Activated CD8-positive, alpha-beta memory T cell treated with anti-CD3 and anti-CD28 coated beads for 4 hours (primary cell): ENCODE measurements at places on chromosomes 6 and 20.

- no peak for DNase-seq
Measured at GRCh38 chr6:11196511-11197174, 35.8 kb downstream of the NEDD9 start.

DNA sequence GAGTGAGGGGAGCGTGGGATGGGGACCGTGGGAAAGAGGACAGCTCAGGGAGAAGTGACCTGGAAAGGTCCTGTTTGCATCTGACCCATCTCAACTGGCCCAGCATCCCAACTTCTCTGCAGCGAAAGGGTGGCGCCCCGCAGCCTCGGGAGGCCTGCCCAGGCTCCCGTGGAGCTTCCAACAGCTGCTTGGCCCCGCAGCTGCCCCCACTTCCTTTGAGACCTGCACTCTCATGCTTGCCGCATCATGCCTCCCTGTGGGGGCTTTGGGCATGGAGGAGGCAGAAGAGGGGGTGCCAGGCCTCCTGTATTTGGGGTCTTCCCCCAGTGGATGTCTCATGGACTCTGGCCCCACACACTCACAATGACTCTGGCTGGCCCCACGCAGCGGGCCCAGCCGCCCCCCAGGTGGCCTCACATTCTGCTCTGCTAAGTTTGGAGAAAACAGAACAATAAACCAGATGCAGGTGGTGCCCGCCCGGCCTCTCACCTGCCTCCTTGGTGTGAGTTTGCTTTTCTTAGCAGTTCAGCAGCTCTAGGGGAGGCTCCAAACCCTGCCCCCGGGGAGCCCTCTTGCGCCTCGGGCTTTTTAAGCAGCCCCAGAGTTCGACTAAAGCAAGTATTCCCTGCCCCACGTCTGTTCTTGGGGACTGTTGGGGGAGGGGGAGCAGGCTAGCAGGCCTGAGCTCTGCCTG lies 40.7 kb downstream of the CPXM1 start:
- no peak for DNase-seq

- no peak for DNase-seq
Measured at GRCh38 chr6:163486821-163487220, 72.3 kb downstream of the QKI start.

DNA sequence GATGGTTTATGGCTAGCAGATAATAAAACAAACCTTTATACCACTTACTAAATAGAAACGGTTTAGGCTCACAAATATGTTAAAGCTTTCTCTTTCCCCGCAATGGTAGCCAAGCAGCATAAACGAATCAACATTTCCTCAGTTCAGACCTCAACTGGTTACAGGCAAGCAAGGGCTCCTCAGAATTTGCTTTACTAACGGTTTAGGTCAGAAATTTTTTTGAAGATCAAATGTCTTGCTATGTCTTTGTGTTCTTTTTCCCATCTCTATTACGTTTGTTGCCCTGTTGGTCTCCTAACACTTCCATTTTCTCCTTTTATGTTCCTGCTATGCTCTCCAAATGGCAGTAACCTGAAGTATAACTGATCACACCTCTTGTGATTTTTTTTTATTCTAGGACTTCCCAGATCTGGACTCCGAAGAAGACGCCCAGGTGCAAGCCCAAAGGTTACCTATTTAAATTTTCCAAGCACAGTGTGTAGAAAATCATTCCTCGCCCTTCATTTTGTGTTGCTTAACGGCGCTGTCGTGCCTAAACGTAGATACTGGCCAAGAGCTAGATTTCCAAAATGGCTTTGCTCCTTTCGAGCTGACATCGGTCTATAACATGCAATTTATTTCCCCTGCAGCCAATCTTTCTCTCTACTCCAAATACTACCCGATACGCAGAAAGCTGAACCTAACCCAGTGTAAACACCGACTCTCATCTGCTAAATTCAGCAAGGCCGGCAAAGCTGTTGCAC lies 717 bp upstream of the ASF1A start:
- DNase-seq = no peak

DNA sequence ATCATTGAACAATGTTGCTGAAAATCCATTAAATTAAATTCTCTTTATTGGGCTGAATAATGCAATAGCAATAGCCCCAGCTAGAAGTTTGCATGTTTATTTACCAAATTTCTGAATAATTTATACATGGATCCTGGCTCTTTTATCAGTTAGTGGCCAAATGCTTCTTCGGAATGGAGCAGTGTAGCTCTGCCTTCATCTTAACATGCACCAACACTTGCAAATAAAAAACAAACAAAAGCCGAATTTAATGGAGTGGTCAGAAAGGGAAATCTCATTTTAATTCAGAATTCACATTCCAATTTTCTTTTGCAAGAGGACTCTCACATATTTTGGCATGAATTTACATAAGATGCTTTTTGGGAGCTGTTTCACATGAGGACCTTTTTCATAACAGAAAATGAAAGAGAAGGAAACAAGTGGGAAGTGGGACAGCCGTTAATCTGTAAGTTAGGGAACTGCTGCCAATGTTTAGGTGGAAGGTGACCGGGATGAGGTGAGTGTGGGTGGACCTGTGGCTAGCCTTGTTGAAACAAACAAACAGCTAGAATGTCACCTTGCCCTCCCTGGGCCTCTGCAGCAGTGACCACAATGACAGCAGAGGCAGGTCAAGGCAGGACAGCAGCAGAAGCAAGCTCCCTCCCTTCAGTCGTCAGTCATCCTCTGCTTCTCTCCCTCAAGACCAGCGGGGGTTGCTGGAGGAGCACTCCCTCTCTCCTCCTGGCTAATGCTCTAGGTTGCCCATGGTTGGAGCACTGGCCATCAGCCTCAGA lies 73.2 kb downstream of the INSM1 start:
- no peak for DNase-seq

DNA sequence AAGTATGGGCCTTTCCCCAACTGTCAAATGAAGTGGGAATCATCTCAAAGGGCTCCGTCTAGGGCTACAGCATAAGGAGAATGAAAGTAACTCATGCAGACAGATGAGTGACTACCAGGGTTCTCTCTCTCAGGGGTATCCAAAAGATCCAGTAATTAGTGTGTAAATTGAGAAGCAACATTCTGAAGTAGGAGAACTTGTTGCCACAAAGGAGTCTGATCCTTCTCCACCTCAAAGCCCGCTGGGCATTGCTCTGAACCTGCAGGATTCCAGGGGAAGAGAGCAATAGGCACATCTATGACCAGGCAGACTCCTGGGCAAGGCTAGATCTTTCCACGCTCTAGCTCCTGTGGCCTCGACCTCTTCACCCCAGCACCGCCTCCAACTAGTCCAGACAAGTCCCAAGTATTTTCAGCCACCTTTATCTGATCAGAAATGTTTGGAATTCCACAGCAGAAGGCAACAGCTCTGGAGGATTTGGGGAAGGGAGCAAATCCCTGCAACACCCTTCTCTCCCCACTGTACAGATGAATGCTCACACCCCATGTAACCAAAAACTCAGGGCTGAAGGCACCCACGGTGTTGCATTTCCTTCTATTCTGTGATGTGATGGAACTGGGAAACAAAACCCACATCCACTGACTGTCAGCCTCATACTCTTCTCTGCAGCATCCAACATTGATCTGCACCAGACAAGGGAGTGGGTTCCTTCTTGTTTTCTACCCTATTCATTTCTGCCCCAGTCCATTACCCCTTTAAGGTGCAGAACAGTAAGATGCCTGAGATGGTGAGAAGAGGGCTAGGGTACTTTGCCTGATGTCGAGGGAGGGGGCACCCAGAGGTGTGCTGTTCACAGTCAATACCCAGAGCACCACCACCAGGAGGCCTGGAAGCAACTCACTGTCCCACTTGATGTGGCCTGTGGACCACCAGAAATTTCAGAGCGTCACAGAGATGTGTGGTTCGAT lies 41.0 kb downstream of the COX4I2 start:
- no peak for DNase-seq

DNA sequence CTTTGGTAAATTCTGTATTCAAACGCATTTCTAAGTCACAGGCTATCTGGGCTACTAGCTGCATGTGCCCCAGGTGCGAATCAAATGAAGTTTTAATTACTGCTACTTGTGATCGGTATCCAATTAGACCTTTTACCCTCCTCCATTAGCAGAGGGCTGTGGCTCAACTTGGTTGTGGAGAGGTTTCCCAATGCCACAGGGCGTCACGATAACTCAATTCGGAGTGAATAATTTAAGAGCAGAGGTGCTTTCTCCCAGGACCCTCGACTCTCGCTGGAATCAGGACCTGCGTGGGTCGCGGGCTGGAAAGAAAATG lies 640 bp downstream of the SAYSD1 start:
- DNase-seq = no peak

DNA sequence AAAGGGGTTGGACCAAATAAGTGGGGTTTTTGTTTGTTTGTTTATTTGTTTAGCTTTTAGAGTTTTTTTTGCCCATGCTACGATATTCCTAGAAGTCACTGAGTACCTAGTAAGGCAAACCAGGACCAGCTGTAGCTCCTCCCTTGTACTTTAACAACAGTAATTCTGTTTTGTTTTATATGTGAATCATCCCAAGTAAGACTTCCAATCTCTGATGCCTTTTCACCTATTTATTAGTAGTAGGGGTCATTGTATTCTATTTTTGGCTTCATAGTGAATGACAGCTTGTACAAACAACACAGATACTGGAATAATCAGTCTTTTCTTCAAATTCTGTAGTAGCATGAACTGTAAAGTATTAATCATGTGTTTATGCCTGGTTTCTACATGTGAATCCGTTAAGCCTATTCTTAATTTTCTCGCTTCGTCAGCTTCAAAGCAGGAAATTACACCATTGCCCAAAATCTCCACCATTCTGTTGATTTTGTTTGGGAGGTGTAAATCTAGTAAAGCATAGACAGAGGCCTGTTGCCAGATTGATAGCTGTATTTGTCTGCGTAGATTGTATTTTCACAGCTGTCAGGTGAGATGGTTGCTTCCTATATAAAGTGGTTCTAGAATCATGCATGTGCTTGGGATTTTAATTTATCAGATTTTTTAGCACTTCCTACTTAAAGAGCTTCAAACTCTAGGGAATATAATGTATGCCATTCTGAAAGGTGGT lies 151.5 kb upstream of the FLRT3 start:
- DNase-seq = no peak

DNA sequence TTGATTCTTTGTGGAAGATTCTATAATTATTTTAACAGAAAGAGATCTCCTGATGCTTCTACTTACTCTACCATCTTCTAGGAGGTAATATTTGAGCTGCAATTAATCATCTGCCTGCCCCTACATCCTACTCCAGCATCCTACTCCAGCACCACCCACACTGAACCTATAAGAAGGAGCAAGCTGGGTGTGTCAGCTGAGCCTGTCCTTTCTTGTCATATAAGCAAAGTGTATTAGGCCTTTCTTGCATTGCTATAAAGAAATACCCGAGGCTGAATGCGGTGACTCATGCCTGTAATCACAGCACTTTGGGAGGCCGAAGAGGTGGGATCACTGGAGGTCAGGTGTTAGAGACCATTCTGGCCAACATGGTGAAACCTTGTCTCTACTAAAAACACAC lies 84.2 kb upstream of the ARG1 start:
- DNase-seq = no peak

DNA sequence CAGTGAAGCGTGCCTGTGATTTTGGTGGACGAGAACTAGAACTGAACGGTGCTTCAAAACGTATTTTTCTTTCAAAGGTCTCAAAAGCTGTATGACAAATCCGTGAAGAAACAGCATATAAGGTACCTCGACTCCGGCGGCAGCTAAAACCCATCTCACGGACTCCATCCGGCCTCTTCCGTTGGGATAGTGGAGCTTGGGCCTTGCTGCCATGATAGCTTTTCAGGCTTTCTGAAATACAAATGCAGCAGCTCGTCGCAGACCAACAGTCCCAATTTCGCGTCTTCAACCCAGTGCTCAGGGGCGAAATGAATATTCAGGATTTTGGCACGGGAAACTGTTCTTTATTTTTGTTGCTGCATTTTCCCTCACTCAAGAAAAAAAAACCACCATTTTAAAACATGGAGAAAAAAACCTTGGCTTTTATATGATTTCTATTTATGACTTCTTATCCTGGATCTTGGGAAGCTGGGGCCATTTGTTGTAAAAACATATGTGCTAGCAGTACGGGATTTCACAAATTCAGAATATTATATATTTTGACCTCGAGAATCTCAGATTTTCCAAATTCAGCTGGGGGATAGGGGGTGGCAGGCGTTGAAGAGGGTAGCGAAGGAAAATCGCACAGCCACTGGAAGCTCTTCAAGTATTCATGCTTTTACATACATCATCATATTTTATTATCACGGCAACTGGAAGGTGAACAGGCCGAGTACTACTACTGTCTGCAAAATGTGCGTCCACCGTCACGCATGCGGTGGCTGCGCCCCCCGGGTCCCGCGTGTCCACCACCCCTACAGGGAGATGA lies 849 bp downstream of the GSTA4 start:
- DNase-seq = no peak

DNA sequence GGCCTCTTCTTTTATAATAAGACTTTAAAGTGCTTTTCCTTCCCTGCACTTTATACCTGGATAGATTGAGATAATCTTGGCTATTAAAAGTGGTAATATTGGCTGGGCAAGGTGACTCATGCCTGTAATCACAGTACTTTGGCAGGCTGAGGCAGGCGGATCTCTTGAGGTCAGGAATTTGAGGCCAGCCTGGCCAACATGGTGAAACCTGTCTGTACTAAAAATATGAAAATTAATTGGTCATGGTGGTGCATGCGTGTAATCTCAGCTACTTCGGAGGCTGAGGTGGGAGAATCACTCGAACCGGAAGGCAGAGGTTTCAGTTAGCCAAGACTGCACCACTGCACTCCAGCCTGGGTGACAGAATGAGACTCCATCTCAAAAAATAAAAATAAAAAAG lies 197.1 kb upstream of the RGS17 start:
- DNase-seq = no peak

DNA sequence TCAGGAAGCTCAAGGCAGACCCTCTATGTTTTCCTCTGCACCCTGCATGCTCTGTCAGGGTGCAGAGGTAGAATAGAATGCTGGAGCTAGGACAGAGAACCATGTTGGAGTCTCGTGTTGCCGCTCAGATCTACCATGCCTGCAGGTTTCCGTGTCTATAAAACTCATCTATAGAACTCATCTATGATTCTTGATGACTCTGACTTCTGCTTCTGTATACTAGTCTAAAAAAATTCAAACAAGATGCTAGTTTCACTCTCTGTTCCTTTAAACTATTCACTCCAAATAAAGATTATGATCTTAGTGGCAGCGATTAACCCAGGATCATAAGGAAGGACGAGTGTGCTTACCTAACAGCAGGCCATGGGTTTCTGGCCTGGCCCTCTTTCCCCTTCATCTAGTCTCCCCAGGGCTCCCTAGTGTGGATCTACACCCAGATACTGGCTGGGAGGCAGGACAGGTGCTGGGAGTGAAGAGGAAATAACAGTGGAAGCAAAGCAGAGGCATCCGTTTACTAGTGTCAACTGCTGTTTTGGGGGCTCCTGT lies 162.7 kb upstream of the SUPT3H start:
- DNase-seq = no peak

GRCh38 chr6:148768646-148769270 lies 21.9 kb downstream of the UST start:
- DNase-seq = no peak

DNA sequence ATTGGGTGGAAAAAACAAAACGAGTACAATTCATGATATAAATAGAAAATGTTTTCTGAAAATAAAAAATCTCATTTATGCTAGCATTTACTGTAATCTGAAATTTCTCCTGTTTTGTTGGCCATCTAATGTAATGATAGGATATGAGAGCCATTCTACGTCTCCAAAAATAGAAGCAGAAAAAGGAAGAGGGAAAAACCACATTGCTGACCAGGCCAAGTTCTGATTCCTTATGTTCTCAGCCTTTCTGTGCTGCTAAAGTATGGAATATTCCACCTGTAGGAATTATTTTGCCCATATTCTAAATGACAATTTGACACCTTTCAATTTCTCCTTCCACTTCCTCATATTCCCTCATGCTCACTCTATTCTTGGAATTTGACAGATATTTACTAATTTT lies 110.2 kb downstream of the TBXT start:
- DNase-seq = no peak

GRCh38 chr6:154791556-154792317 lies 58.5 kb downstream of the SCAF8 start:
- DNase-seq = no peak
